Activated T-cell treated with anti-CD3 and anti-CD28 coated beads, Interleukin-2, amount 50 U/mL, for 1 hour (primary cell): ENCODE measurements at places on chromosomes 7 and 10.

- no peak for DNase-seq
Observed at GRCh38 chr10:99740260-99740659, 8.2 kb downstream of the CUTC start.

GRCh38 chr10:96517284-96517683 is 3.6 kb upstream of the TLL2 start:
- no peak for DNase-seq

DNA sequence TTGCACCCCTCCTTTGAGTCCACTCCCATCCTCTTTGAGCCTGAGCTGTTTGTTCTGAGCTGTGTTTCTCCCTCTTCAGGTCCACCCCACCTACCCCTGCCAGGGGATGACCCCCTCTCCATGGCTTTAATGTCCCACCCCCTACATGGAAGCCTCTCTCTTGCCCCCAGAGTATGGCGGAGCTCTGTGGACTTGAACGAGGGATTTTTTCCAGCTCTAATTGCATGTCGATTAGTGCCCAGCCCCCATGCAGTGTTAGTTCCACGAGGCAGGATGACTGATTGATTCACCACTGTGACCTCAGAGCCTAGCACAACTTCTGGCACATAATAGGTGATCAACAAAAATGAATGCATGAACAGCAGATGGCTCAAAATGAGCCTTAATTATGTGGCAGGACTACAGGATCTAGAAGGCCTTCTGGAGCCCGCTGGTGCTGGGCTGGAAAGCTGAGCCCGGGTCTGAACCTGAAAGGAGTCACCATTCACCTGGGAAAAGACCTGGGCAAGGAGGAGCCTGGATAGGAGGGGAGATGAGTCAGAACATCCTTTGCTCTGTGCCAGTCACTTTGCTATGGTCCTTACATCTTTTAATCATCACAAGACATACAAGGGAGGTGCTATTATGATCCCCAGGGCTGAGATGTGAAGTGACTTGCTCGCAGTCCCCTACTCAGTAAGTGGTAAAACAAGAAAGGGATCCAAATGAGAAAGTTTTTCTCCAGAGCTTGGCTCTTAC is 17.1 kb upstream of the SLC18A2 start:
- DNase-seq = no peak

DNA sequence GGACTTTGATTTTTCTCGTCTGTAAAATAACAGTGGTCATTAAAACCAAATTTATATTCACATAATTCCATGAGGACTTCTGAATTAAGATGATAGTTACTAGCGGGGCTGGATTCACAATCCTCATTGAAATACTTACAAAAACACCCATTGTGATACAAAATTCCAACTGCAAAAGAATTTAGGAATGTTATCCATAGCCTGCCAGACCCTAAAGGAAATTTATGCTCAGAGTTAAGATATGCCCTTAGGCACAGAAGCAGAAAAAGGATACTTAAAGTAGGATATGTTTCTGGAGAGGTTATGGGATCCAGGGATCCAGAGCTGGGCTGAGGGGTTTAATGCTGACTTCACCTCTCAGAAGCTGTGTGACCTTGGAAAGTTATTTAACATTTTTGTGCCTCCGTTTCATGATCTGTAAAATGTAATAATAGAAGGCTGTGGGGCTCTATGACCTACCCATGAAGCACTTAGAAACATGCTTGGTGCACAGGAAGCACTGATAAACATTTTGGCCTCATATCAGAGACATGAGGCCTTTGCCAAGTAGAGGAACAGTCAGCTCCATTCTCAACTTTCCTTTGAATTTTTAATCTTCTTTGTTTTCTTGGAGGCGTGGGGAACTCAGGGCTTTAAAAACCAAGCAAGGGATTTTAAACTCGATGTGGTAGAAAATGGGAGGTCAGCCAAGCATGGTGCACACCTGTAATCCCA is 744.7 kb downstream of the KCNMA1 start:
- DNase-seq = no peak

DNA sequence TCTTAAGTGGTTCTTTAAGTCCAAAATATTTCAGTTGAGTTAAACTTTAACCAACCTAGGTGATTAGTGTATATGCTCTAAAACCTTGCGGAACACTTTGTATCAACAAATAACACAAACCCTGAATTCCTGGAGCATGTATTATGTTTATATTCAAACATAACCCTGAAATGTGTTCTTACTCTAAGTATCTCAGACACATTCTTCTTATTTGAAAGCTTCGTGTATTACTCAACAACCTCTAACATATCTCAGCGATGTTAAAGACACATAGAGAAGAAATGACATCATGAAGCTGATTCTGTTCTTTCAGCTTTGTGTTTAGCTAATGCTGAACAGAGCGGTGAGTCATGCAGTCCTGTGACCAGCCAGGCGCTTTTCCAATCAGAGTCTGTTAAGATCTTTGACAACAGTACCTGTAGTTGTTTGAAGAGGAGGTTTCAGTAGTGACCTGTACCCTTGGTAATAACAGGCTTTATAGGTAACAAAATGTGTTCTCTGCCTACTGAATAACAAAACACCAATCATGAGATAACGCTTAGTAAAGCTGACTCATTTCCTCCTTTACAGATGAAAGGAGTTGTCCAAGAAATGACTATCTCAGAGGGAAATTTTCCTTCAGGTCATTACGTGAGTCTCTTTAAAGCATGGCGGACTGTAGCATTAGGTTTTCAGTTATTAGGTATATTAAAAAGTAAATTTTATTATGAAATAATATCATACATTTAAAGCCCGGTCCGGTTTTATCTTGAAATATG is 67.3 kb upstream of the KLF6 start:
- no peak for DNase-seq

- no peak for DNase-seq
Observed at GRCh38 chr7:123417580-123417979, 116.8 kb downstream of the IQUB start.

DNA sequence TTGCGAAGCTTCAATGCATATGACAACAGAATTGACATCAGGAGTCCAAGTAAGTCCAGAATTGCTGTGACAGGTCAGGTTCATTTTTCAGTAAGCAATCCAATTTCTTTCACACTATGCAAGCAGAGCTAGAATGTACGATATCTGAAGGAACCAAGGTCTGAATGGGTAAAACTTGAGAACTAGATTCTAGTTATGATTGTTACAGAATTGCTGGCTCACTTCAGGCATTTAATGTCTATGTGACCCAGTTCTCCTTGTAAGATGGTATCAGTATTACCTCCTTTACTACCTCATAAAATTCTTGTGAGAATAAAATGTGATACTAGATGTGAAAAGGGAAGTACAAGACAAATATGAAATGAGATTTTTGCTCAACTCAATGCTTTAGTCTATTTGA is 159.6 kb downstream of the GPR158 start:
- DNase-seq = no peak
